ENCODE measurements at places on chromosomes 11 and 22.

DNA sequence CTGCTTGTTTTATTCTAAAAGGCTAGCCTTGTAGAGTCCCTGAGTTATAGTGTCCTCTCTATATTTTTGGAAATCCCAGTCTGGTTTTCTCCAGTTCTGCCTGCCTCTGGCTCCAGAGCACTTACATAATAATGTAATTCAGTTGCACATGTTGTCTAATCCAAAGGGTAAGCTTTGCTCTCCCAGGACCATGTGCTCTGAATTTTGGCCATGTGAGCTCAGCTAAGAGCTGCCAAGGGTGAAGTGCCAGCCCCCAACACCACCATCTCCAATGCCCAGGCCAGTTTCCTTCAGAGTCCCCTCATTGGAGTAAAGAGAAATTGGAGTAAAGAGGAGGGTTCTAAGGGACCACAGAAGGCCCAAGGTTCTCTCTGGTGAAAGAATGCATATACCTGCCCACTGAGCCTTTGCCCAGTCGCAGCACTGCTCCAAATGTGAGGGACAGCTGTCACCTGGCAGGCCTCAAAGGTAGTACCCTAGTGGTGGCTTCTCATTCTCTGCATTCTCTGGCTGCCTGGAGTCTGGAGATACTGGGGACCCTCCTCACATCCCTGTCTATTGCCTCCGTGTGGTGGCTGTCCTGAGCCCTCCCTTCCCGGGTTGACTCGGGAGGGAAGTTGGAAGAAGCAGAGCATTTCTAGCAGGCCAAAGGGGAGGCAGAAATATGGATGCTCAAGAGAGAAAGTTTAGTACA lies 4.9 kb downstream of the CRY2 start:
- DNase-seq, result no peak

DNA sequence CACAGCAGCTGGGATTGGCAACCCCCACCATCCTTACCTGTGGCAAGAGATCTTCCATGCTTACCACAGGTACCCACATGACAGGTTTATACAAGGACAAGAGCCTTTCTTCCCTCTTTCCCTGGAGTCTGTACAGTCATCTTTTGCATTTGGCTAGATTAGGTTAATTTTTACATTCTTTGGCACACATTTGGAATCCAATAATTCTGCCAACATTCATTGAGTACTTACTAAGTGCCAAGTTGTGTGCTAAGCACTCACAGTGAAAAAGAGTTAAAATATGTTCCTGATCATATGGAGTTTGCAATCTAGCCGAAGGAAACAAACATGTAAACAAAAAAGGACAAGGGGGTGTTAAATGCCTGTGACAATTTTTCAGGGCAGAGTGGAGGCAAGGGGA lies 50.0 kb upstream of the OPCML start:
- DNase-seq, result no peak

- peak; percentile 35 for DNase-seq
Measured at GRCh38 chr11:128506999-128507611, 80.3 kb downstream of the ETS1 start.

- DNase-seq, result no peak
Measured at GRCh38 chr22:30423301-30423958, 2.1 kb upstream of the MTFP1 start.

GRCh38 chr11:41005986-41006385 lies 453.5 kb downstream of the LRRC4C start:
- DNase-seq, result no peak
